ENCODE measurements at places on chromosomes 12 and 14. TPM values are rescaled to one million over a fixed set of nuclear protein-coding genes. Genes with fewer than 3 reads are reported as not detected.

DNA sequence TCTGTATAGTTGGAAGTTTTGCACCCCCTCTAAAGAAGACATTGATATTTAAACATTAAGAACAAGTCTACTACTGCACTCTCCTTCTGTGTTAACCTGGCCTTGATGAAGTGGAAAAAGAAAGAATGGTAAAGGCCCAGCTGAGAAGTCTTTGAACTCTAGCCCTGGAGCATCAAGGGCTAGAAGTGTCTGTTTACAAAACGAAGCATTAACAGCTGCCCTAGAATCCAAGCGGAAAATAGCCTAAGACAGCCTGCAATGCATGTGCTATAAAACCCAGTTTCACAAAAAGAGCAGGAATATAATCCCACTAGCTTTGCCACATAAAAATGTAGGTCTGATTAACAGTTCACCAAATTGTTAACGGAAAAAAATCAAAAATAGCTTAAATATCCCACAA is 60.5 kb downstream of the NUMB start:
- no peak for DNase-seq

DNA sequence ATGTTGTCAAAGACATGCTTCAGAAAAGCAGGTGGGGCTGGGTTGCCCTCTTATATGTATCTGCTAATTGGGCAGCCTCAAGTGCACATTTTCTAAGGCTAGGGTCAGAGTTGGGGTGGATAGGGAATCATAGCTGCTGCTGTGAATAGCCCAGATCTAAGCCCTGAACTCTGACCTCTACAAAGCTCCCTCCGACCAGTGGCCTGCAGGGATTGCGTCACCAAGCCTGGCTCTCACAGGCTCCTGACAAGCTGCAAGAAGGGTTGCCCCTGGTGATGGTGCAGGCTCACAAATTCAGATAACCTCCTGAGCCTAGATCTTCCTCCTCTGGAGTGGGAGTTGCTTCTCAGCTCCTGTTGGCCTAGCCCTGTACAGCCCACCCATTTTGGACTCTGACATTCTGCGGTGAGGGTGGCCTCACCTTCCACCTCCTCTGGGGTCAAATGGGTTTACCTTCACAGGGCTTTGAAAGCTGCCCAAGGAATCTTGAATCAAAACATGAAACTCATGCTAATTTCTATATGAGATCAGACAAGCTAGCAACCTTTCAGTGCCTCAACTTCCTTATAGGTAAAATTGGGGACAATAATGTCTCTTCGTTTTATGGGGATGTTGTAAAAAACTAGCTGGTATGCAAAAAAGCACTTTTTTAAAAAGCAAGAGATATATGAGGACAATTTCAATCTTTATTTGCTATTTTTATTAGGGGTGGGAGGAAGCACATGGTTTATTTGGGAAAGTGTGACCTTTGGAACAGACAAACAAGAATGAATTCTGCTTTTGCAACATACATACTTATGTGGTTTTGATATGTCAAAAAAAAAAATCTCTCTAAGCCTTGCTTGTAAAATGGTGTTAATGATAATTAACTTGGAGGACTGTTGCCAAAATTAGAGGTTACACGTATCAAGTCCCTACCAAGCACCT is 4.9 kb upstream of the SUSD6 start:
- DNase-seq, result no peak

The CIROP gene
- not detected for total RNA-seq

The KLRD1 gene
- 6.7 TPM for total RNA-seq

The LBHD2 gene
- total RNA-seq, result not detected

The AMN gene
- total RNA-seq, result not detected

The SCFD1 gene
- total RNA-seq, result 74.7 TPM
